Caki2 (cell line): ENCODE measurements at places on chromosomes 16 and 17. TPM values are rescaled to one million over a fixed set of nuclear protein-coding genes. Genes with fewer than 3 reads are reported as not detected.

Gene COX6A2
- not detected in 2 replicates for total RNA-seq

GRCh38 chr17:77354420-77354669 is 213.6 kb downstream of the SEC14L1 start:
- DNase-seq, result no peak

DNA sequence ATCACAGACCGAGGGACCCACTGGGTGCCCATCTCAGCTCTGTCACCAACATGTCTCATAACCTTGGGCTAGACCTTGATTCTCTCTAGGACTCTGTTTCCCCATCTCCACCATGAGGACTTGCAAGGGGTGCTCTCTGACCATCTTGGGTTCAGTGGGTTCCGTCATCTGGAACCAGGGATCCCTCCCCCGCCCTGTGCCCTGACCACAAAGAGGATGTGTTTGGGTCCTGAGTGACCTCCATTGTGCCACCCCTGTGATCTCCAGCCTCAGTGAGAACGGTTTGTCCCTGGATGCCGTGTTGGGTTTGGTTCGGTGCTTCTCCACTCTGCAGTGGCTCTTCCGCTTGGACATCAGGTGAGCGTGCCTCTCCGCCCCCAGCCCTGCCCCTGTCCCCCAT is 49.1 kb upstream of the CPNE2 start:
- DNase-seq, result no peak

Gene GGA2
- total RNA-seq, result 52.7 and 67.6 TPM in 2 replicates

DNA sequence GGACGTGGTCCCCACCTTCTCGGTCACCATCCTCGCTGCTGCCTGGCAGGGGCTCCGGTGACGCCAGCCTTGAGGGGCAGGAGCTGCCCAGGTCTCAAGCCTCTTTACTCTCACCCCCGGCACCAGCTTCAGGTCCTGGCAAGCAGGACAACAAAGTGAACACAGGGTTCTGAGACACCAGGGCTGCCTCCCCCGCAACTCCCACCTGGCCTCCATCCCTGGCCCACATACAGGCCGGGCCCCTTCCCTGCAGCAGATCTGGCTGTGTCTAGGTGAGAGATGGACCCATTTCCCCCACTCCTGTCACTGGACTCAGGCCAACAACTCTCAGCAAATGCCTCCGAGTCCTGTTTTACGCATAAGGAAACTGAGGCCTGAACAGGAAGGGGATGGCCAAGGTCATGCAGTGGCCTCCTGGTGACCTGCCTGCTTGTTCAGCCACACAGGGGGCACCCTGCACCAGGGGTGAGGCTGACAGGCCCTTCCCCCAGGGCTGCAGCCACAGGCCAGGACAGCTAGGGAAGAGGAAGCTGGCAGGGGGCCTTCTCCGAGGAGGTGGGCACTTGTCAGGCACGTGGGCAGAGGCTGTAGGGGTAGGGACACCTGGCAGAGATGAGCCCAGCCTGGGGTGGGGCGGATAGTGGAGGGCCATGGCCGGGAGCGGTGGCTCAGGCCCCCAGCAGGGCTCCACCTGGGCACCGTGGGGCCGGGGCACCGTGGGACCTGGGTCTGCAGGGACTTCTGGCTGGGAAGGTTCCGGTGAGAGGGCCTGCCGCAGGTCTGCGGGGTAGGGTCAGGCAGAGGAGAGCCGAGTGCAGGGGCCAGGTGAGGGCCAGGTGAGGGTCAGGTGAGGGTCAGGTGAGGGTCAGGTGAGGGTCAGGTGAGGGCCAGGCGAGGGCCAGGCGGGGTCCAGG is 46.7 kb upstream of the PVALEF start:
- DNase-seq, result no peak
